ENCODE measurements at places on chromosomes 2 and 18.

DNA sequence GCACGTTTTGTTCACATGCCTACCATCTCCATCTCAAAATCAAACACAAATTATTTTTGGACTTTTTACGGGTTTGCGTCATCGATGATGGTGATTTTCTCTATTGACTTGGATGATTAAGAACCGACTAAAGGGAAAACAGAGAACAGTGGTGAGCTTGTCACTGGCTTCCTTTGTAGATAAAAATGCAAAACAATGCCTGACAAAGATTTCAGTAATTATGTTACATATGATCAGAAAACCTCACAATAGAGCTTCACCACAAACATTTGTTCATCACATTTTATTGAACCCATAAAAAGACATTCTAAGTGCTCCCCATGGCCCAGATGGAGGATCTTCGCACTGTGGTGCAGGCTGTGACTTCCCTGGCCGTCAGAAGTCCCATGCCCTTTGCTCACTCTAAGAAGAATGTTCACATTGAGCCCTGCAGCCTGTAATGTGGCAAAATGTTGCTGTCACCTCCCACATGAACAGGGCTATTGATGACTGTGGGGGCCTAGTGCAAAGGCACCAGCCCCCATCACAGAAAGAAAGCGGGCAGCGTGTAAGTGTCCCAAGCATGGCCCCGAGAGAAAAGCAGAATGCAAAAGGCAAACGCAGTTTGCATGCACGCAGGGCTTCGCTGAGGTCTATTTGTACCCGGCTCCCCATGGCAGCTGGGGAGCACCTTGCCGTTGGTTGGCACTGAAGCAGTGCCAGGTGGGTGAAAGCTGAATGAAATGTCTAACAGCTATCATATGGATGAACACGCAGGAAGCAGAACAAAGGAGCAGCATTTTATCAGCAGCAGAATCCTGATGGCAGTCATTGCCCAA is 60.6 kb downstream of the BCL2 start:
- DNase-seq = no peak

GRCh38 chr2:122748552-122749011 is 993.1 kb downstream of the TSN start:
- DNase-seq = no peak

GRCh38 chr2:78439122-78439521 is 586.4 kb upstream of the REG3G start:
- no peak for DNase-seq

DNA sequence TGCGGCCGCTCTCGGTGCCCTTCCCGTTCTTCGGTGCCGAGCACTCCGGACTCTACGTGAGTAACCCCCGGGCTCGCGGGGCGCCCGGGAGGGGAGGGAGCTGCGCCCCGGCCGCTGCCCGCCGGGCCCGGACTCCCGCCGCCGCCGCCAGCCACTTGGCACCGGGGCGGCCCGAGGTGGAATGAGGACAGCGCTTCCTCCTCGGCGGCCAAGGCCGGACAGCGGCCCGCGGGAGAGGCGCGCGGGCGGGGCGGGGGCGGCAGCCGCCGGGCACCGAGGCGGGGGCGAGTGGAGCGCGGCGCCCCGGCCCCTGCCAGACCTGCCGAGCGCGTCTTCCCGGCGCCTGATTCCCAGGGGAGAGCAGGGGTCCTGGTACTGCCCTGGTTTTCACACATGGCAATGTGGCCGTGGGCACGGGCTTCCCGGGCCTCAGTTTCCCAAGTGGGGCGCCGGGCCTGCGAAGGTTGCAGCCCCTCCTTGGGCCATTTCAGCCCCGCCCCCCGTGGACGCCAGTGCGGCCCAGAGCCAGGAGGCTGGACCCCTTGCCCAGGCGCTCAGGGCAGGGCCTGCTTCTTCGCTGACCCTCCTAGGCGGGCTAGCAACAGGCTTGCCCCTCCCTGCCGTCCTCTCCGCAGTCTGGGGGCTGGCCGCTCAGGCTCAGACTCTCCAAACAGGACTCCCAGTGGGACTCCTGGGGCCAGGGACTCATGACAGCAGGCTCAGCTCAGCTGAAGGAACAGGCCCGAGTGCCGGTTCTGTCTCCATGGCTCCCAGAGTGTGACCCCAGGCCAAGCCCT is 775 bp downstream of the SNED1 start:
- DNase-seq = no peak

DNA sequence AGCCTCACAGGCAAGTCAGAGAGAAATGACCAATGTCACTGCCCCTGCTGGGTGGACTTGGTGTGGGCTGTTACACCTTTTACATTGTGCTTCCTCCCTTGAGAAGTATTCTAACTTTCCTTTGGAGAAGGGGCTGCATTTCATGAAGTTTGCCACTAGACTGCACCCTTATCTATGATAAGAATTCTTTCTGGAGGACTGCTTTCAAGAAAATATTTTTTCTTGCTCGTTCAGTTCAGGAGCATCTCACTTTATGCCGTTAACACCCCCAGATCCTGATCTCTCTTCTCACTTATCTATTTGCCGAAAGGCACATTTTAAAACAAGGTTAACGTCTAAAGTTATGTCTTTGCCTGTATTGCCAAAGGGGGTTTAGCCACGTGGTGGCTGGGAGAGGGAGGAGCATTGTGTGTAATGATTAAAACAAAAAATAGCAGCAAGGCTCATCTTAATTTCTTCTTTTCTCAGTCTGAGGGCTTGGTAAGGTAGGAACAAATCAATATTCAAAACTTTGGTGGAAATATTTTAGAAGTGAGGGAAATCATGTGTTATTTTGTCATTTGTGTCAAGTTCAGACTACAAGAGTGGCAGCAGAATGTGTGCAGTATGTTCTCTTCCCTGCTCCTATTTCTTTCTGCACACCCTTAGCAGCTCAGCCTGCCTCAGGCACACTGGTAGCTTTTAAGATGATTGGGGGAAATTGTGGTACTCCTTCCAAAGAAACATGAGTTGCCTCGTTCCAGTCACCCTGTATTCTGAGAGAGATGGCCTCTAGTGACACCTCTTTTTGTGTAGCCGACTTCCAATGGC is 1.6 kb upstream of the IGFBP5 start:
- DNase-seq = no peak

GRCh38 chr2:111669928-111670695 is 213.9 kb downstream of the ANAPC1 start:
- no peak for DNase-seq
